Cortex of kidney (tissue), 1 donor: ENCODE measurements at places on chromosomes 5 and 9.

DNA sequence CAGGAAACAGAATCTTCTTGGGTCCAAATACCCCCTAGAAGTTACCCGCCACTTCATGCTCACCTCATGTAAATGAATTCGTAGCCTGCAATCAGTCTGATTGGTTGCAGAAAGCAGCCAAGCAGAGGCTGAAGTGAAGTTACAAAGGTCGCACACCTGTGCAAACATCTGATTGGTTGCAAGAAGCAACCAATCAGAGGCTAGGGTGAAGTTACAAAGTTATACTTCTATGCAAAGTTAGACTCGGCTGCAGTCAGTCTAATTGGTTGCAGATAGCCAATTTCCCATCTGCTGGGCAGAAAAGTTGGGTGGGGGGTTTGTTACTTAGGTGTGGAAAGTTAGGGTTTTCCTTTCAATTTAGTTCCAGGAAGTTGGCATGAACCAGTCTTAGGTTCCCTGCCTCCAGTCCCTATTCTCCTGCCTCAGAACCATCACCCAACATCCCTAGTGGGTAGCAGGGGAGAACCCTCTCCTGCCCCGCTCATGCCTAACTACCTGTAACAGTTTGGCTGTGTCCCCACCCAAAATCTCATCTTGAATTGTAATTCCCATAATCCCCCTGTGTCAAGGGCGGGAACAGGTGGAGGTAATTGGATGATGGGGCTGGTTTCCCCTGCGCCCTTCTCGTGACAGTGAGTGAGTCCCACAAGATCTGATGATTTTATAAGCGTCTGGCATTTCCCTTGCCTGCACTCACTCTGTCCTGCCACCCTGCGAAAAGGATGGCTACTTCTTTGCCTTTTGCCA, 1.2 kb upstream of the RUSC2 start:
- DNase-seq, result no peak

GRCh38 chr9:131677444-131678180, 62.3 kb downstream of the RAPGEF1 start:
- no peak for DNase-seq

GRCh38 chr5:61767231-61768080, 435.4 kb downstream of the ZSWIM6 start:
- no peak for DNase-seq

DNA sequence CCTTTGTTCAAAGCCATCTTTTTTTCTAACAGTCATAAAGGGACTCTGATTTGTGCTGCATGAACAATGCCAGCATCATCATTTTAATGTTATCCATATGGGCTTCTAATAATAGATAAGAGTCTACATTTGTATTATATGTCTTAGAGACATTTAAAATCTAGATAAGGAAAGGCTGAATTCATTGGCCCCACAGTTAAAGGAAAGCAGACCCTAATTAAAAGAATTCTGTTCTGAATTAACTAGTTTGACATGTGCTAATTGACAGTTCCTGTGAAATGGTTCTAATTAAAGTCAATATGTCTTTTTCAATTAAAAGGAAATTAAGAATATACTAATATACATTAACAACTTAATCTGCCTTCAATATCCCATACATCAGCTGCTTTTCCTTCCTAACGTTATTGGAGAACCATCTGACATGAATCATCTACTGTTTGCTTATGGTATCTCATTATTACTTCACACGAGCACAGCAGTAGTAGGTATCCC, 104.7 kb downstream of the NR2F1-AS1 start:
- no peak for DNase-seq

GRCh38 chr5:159048298-159048697, 51.4 kb downstream of the EBF1 start:
- DNase-seq, result no peak

- DNase-seq, result no peak
Measured at GRCh38 chr5:20266066-20266465, 278.1 kb upstream of the CDH18 start.

DNA sequence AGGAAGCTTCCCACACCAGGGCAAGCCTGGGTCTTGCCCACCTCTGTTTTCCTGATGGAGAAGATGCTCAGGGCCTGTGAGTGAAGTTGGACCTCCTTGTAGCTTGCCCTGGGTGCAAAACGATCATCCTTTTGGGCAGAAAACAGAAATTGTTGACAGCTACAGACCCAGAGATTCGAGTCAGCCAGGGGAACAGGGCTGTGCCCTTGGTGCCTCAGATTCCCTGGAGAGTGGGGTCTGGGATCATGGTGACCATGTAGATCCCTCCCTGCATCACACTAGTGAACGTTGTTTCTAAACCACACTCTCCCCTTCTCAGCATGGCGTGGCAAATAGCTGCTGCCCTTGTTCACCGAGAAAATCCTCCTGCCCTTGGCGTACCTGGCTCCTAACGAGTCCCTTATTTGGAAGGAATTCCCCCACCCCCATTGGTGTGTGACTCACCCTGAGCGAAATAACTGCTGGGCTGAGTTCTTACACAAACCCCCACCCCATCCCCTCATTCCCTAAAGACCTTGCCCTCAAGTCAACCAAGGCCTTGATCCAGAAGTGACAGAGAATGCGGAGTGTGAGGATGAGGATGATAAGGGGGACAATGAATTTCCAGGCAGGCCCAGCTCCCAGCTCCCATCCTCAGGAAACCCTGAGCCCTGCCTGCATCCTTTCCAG, 1.1 kb upstream of the DCANP1 start:
- DNase-seq, result no peak

DNA sequence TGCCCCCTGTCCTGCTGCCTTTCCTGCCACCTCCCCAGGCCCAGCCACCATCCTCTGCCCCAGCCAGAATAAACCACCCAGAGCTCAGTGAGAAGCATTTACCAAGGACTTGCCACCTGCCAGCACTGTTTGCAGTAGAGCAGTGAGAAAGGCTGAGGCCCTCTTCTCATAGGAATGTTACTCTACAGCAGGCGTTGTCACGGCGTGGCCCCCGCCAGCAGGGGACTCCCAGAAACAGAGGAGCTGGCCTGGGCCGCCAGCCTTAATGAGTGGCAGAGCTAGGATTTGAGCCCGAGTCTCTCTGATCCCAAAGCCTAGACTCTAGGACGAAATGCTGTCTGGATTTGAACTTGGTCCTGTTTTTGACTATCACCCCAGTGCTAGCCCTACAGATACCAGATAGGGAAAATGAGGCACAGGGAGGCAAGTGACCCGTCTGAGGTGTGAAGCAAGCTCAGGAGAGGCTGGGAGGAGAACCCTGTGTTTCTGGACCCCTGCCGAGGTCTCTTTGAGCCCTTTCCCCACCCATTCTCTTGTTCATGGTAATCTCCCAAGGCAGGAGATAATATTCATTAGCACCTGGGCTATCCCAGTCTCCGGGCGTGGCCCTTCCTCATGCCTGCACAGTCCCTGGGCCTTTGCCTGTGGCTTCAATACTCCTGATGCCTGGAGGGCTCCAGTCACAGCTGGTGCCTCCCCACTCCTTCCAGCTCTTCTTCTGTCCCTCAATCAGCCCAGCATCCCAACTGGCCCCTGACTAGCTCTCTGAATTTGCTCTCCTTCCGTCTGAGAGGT, 30.7 kb downstream of the HRH2 start:
- no peak for DNase-seq

- DNase-seq, result no peak
Measured at GRCh38 chr9:121075251-121076036, 689 bp downstream of the CNTRL start.

DNA sequence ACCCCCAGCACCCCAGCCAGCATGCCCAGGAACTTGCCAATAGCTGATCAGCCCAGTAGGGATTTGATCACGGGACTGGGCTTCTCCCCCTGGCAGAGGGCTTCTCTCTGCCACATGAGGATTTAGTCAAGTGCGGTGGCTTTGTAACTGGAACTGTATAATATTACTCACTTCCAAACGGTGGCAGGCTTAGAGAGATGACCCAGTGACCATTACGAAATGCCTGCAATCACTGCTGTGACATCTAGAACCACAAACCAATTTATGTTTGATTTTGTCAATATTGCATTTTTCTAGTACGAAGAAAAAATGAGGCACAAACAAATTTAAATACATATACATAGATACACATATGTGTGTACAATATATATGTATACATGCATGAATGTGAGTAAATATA, 192.1 kb downstream of the ERCC6L2 start:
- no peak for DNase-seq

GRCh38 chr5:171697221-171698102, 88.2 kb upstream of the SMIM23 start:
- DNase-seq, result no peak

DNA sequence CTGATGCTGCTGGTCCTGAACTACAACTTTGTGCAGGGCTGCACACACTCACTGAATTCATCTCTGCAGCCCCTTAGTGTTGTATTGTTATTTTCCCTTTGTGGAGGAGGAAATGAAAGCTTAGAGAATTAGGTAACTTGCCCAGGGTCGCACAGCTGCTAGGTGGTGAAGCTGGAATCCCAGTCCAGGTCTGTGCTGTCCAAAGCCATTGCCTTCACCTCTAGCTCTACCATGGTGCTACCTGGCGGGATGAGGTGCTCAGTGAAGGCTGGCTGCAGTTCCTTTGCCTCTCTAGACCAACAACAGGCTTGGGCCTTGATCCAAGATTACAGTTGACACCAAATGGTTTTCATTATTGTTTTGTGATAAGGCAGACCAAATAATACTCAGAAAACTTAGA, 177.8 kb upstream of the PITX1 start:
- DNase-seq, result no peak

- DNase-seq, result no peak
Measured at GRCh38 chr9:8917956-8918739, 1118.6 kb upstream of the DMAC1 start.

DNA sequence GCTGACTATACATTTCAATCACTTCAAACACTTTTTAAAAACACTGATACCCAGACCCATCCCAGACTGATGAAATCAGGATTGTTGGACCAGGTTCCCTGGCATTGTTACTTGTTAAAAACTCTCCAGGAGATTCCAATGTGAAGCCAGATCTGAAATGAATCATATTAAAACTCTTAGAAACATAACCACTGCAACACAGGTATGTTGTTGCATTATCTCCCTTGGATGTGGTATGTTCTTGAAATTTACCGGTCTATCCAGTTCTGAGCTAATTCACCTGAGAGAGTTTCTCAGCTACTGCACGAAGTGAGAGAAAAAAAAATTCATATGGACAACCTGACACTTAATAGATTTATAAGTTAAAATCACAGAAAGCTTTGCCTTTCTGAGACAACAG, 21.8 kb downstream of the MEF2C start:
- no peak for DNase-seq

DNA sequence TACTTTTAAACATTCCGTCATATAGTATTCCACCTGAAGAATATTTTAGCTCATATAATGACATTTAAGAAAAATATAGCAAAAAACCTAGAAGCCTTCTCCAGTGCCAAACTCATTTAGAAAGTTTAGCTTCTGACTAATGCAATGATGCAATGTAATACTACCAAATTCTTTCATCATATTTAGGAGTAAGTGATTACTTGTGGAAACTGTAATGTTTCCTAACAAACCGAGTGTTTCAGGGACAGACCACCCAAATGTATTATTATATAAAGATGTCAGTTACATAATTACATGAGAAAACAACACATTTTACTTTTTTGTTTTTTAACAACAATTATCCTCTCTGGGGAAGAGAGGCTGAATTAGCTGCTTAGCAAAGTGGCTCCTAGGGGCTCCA, 316.2 kb downstream of the ARL15 start:
- no peak for DNase-seq

GRCh38 chr9:69121155-69122081, 52.7 kb upstream of the TJP2 start:
- DNase-seq, result no peak

DNA sequence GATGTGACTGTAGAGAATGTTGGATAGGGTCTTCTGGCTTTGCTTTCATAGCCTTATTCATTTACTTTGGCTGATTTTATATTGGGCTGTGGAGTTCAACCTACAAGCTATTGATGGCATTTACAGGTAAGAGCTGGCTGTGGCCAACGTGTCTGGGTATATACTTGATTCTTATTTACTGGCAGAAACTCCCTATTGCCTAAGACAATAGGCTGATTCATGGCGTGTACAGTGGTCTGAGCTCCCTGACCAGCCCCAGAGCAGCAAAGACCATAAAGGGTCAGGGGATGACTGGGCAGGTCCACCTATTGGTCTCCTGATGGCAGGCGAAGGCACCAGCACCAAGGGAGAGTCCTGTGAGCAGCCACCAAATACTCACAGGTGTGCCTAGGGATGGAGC, 190.2 kb upstream of the DMRTA1 start:
- no peak for DNase-seq

DNA sequence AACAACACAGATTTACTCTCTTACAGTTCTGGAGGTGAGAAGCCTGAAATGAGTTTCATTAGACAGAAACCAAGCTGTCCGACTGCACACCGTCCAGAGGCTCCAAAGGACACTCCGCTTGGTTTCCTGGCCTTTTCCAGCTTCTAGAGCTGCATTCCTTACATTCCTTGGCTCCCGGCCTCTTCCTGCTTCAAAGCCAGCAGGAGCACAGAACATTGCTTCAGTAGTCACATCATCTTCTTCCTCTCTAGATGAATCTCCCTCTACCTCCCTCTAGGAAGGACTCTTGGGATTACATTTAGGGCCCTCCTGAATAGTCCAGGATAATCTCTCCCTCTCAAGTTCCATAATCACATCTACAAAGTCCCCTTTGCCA, 213.3 kb downstream of the CDK5RAP2 start:
- no peak for DNase-seq

- DNase-seq, result no peak
Measured at GRCh38 chr9:76637416-76637815, 126.8 kb upstream of the PCA3 start.

GRCh38 chr5:55027595-55027994, 3.5 kb downstream of the GZMK start:
- no peak for DNase-seq

DNA sequence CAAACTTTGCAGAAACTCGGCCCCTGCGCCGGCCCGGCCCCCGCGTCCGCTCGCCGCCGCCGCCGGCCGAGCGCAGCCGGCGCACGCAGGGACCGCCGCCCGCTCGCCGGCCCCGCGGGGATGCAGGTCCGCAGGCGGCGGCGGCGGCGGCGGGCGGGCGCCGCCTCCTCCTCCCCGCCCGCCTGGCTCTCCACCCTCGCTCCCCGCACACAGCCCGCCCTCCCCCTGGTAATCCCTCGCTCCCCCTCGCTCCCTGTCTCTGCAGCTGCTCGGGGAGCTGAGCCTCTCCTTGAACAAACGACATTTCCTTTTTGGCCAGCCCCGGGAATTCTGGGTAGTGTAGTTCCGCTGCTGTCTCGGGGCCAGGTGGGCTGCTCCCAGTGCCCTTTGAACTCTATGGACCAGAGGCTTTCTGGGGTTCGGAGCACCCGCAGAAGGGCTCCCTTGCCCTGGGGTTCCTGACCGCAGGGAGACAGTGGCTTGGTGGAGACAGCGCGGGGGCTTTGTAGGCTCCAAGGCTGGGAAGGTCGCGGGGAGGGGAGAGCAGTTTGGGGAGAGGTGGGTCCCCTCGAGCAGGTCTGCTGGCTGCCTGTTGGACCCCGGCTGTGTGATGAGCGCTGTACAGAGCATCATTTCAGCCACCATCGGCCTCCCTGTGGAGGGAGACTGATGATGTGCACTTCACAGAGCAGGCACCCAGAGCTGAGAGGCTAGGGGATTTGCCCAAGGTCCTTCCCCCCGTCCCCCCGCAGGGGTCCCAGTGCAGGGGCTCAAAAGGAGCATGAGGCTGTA, 1.8 kb upstream of the FAM78A start:
- DNase-seq, result no peak

- DNase-seq, result no peak
Measured at GRCh38 chr5:51974834-51975233, 591.6 kb downstream of the ISL1 start.
